HT-29 (cell line): ENCODE measurements at places on chromosomes 2 and 18. TPM values are rescaled to one million over a fixed set of nuclear protein-coding genes. Genes with fewer than 3 reads are reported as not detected.
A peak's percentile ranks its signal among the peaks of the same experiment; 100 is the strongest.

GRCh38 chr2:10369269-10370255, 66.9 kb downstream of the HPCAL1 start:
- DNase-seq: peak; percentile 26

DNA sequence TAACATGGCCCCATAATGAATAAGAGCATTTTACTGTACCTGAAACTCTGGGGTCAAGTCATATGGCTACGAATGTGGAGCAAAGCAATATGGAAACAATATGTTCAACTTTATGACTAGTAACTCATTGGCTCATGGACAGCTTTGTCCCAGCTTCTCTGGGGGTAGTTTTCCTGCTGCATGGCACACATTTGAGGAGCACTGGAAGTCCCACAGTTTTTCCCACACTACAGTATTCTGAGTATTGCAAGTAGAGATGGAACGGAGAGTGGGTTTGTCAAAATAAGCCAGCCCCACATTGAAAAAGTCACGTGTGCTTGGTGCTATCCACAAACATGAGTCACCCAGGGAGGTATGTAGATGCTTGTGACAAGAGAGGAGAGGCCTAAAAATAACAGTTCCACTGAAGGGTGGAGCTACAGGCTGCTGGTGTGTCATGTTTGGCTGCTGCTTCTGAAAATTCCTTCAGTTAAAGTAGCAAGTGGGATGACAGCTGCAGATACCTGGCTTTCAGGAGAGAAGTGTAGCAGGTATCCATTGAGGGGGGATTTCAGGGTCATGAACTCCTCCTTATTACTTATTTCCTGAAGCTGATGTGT, 48.2 kb upstream of the CTAGE1 start:
- peak; percentile 74 for DNase-seq

The PAX8 gene
- 1.5 and 3.4 TPM in 2 replicates for total RNA-seq

The SNTG2 gene
- not detected in 2 replicates for total RNA-seq

- peak; percentile 61 for DNase-seq
These were observed 22.5 kb upstream of the SULT1C2 start for GRCh38 chr2:108266218-108266617.

DNA sequence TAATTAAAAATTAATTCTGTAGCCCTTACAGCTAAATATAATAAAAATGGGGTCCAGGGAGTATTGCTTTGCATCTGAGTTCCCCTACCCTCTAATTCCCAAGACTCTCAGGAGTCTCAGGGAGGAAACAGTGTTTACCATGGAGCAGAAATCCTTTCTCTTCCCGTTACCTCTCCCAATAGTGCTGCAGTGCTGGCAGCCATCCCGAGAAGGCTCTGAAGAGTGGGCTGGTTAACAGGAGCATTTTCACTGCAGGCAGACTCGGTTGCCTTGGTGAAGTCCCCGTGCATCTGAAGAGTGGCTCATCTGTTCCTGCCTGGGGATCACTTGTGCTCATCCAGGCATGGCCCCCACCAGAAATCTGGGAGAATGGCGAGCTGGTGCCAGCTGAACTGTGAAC, 41.8 kb upstream of the TMEM178A start:
- DNase-seq: no peak

DNA sequence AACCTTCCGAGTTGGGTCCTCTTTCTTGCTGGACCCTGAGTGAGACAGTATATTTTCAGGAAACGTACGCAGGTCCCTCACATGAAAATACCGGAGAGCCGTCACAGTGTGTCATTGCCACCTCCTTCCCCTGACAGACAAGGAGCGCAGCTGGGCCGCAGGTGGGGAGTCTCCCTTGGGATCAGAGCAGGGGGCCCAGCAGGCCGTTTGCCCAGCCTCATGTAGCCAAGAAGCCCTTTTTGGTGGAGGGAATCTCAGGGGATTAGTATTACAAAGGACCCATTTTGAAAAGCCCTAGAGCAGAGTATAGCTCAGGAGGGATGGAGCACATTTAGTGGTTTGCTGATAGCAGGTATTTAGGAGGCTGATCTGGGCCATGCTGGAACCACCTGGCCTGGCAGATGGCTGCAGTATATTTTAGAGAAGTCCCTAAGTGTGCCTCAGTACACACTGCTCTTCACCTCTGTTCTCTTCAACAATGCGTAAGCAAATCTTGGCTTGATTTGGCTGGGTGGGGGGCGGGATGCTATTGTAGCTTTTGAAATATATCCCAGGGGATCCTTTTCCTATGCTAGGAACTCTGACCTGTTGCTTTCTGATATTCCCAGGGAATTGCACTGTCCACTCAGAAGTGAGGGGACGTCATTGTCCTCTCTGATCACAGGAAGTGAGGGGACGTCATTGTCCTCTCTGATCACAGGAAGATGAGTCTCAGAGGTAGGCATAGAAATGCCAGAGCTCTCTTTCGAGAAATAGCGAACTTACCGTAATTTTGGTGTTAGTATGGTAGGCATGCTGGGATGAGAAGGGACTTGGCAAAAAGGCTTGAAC, 171.9 kb downstream of the HRH4 start:
- DNase-seq: no peak

DNA sequence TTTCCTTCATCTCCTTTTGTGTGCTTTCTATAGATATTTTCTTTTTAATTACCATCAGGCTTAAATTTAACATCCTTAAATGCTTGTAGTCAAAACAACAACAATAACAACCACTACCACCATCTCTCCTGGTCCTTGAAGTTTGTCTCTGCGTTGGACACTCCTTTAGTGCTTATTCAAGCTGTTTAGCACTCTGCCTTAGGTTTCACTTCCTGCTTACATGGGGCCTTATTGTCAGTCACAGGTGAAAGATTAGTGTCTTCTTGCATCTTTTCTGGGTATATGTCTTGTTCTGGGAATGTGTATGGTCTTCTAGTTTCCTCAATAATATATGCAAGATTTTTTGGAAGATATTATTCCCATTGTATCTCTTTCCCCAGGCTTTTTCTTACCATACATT, 240.1 kb upstream of the NXPH2 start:
- no peak for DNase-seq

The GULP1 gene
- total RNA-seq: 7.8 and 9.2 TPM in 2 replicates

DNA sequence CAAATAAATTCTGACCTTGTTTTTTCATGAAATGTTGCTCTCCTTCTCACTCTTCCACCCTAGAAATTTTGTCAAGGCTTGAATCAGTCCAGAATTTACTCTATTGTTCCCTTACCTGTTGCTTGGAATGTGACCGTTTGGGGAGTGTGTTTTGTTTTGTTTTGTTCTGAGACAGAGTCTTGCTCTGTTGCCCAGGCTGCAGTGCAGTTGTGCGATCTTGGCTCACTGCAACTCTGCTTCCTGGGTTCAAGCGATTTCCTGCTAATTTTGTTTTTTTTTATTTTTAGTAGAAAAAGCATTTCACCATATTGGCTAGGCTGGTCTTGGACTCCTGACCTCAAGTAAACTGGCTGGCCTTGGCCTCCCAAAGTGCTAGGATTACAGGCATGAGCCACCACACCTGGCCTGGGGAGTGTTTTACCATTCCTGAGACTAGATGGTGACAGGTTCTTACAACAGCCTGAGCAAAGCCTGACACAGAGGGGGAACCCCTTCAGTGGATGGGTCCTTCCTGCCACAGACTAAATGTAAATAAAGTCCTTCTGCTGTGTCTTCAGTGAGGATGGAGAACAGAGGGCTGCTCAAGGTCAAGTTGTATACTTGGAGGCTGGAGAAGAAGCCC, 52.0 kb downstream of the HAUS1 start:
- no peak for DNase-seq

GRCh38 chr2:138615257-138615656, 113.7 kb downstream of the SPOPL start:
- DNase-seq: no peak

The TNFRSF11A gene
- 7.4 and 8.6 TPM in 2 replicates for total RNA-seq

The PLGLB1 gene
- total RNA-seq: 1.5 TPM in 1 of 2 replicates, not detected in the other

DNA sequence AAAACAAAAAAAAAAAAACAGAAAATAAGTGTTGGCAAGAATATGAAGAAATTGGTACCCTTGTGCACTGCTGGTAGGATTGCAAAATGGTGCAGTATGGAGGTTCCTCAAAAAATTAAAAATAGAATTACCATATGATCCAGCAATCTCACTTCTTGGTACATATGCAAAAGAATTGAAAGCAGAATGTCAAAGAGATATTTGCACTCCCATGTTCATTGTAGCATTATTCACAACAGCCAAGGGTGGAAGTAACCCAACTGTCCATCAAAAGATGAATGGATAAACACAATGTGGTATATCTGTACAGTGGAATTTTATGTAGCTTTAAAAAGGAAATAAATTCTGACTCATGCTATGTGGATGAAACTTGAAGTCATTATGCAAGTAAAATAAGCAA, 72.8 kb upstream of the POU3F3 start:
- DNase-seq: no peak

- DNase-seq: no peak
These were observed 9.3 kb upstream of the SLC14A2 start for GRCh38 chr18:45606007-45606406.

The CPO gene
- total RNA-seq: not detected in 2 replicates

DNA sequence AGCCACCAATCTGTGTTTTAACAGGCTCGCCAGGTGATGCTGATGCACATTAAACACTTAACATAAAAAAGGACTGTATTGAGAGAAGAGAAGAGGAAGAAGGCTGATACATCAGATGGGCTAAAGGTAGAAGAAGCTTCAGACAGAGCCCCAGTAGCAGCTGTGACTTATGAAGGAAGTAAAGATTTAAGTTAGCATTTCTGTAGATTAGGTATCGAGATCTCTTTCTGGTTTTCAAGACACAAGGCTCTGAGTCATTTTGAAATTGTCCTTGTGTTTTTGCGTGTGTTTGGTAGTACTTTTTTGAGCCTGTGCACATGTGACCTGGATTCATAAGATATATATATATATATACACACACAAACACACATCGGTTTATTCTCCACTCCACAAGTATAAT, 40.6 kb upstream of the GCFC2 start:
- DNase-seq: no peak

The C2orf81 gene
- 3.2 and 3.9 TPM in 2 replicates for total RNA-seq
